ENCODE measurements at places on chromosomes 16 and 17.

DNA sequence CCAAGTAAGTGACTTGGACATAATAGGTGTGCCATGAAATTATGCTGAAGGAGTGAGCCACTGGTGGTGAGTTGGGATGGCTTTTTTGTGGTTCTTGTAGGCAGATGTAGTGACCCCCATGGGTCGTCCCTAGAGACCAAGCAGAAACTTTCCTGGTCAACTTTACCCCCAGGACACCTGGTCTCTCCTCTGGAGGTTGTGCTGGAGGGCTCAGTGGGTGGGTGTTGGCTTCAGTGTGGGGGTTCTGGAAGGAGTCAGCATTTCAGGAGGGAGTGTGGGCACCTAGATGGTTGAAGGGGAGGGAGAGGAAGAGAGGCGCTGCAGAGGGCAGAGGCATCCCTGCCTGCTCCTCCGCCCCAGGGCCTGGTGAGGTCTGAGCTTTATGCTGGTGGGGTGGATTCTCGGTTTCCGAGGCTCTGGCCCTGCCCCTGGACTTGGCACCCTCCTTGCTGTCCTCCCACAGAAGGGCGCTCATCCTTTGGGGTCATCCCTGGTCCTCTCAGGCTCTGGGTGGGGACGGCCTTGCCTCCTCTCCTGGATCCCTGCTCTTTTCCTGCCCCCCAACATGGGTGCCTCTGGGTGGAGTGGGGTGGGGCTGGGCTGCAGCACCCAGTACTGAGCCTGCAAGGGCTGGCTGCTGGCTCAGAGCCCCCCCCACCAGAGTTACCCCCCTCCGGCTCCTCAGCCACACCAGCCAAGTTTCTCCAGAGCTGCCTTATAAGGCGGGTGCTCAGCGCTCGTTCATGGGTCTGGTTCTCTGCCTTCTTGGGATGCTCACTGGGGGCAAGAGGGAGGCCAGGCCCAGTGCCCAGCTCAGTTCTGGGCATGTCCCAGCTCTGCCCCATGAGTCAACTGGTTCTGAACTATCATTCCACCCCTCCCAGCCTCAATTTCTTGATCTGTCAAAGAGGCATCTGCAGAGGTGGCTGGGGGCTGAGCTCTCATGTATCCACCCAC is 266.8 kb downstream of the SEC14L1 start:
- no peak for DNase-seq

DNA sequence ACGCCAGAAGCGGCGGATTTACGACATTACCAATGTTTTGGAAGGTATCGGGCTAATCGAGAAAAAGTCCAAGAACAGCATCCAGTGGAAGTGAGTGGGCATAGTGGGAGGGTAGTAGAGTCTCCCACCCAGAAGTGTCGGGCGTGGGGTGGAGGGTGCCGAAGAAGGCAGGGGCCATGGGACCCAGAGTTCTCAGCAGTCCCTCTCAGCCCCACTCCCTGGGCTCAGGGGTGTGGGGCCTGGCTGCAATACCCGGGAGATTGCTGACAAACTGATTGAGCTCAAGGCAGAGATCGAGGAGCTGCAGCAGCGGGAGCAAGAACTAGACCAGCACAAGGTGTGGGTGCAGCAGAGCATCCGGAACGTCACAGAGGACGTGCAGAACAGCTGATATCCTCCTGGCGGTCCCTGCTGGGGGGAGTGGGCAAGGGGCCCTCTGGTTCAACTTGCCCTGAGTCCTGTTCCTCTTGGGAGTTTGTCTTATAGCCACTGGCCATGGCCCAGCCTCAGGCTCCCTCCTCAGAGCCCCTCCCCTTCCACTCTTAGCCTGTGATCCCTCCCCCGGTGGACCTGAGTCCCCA is 916 bp downstream of the E2F4 start:
- no peak for DNase-seq

GRCh38 chr17:66437476-66438026 is 135.1 kb downstream of the PRKCA start:
- no peak for DNase-seq

DNA sequence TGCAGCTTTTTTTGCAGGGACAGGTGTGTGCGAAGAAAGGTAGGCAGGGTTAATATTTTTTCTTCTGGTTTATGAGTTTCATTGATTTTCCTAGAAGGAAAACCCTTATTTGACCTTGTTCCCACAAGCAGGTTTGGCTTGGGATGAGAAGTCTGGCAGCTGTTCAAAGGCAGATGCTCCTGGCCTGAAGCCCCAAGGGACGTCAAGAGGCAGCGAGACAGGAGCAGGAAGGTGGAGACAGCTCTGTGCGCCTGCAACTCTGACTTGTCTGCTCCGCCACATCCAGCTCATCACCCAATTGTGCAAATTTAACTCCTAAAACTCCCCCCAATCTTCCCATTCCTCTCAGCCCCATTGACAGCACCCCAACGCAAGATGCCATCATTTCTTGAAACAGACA is 136.8 kb upstream of the XYLT1 start:
- DNase-seq: no peak

DNA sequence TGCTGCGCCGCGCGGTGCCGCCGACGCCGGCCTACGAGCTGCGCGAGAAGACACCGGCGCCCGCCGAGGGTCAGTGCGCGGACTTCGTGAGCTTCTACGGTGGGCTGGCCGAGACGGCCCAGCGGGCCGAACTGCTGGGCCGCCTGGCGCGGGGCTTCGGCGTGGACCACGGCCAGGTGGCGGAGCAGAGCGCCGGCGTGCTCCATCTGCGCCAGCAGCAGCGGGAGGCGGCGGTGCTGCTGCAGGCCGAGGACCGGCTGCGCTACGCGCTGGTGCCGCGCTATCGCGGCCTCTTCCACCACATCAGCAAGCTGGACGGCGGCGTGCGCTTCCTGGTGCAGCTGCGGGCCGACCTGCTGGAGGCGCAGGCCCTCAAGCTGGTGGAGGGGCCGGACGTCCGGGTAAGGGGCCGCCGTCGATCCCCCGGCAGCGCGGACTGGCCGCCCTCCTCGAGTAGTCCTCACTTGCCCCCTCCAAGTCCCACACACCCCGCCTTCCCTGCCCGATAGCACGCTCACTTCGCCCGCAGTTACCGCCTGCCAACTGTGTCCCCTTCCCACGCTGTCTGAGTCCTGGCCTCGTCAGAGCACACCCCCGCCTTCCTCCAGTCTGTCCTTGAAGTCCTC is 470 bp downstream of the MLYCD start:
- DNase-seq: peak; percentile 55

DNA sequence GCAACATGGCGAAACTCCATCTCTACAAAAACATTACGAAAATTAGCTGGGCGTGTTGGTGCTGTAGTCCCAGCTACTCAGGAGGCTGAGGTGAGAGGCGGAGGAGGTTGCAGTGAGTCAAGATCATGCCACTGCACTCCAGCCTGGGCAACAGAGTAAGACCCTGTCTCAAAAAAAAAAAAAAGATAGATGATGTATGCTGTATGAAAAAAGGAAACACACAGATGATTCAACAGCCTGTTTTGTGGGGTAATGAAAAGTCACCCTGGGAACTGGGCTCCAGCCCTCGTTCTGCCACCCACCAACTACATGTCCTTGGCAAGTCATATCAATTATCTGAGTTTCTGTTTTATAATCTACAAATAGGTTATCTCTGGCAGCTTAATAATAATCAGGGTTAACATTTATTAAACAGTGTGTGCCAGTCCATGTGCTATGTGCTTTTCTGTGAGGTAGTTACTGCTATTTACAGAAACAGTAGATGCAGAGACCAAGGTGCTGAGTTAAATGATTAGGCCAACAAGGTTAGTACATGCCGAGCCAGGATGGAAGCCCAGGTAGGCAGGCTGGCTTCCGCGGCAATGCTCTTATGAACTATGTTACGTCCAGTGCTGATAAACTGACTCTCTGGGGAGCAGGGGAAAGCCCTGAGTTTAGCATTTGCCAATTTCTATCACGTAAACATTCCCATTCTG is 1.1 kb downstream of the G6PC1 start:
- no peak for DNase-seq

GRCh38 chr17:15513856-15514459 is 46.5 kb upstream of the CDRT4 start:
- peak; percentile 46 for DNase-seq

DNA sequence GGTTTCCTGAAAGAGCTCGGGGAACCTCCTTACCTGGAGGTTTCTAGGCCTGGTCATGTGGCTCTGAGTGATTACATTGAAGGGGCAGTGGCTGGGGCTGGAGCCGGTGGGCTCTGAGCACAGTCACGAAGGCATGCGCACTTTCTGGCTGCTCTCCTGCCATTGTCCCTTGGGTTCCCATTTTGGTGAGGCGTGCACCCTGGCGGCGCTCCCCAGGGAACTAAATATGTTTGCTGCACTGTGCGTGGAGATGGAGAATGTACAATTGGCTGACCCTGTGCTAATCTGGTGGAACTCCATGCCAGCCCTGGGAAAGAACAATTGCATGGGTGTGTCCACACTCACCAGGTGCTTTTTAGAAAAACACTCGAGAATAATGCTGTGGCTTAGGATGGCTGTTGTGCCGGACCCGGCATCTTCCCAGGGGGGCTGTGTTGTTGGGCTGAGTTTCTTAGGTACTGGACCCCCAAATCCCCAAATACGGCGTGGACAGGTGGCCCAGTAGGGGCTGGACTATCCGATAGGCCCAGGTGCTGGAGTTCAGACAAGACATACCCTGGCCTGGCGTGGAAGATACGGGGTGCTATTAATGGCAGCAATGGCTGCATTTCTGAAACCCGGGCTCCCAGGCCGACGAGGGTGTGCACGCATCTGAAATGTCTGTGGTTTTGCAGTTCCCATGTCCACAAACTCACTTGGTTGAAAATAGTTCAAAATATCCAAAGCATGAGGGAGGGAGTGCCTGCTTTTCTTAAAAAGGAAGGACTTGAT is 230.5 kb downstream of the SEC14L1 start:
- DNase-seq: no peak

DNA sequence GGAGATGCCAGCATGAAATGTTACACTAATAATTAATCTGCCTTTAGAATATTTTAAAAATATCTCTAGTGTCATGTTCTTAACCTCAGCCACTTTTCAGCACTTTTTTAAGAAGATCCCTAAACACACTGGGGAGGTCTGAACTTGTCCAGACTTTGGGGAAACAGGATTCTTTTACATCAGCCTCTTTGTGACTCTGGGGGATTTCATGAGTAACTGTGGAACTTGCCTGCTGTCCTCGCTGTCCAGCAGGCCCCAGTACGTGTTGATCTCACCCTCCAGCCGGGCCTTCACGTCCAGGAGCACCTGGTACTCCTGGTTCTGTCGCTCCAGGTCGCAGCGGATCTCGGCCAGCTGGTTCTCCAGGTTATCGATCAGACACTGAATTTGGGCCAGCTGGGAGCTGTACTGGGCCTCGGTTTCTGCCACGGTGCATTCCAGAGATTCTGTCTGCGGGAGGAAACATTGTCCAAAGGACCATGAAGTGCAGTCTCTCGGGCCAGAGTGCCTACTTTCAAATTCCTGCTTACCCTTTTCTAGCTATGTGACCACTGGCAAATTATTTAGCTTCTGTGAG is 5.5 kb downstream of the KRT40 start:
- DNase-seq: no peak

DNA sequence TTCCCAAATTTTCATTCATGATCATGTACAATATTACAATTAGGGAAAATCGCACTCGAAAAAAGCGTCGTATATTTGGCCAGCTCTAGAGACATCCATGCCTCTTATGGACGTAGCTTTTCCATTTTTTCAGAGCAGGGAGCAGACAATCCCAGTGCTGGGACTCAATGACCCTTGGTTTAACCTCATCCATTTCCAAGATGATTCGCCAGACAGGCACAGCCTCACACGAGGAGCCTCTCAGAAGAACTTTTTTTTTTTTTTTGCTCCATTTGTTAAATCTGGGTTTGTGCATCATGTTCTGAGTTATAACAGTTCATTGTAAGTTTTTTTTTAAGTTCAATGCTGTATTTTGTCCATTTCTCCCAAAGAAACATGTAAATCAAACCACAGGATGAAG is 92.1 kb downstream of the ZDHHC7 start:
- no peak for DNase-seq

GRCh38 chr17:1909985-1910384 is 80.2 kb downstream of the RPA1 start:
- no peak for DNase-seq

- DNase-seq: no peak
Measured at GRCh38 chr17:49817993-49818392, 29.5 kb downstream of the KAT7 start.

DNA sequence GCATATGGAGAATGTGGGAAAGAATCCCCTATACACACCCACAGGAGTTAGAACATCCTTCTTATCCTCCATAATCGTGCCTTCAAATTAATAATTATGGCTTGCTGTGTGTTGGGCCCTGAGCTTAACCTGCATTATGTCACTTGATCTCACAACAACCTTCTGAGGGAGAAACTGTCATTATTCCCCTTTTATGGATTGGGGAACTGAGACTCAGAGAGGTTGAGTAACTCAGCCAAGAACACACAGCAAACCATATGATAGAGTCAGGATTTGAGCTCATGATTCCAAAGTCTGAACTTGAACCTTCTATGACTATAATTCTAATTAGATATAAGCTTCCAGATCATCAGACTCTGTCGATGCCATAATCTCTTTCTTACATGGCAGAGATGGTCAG is 114.2 kb upstream of the CACNG3 start:
- no peak for DNase-seq

- DNase-seq: no peak
Measured at GRCh38 chr17:683040-683439, 31.6 kb downstream of the VPS53 start.

DNA sequence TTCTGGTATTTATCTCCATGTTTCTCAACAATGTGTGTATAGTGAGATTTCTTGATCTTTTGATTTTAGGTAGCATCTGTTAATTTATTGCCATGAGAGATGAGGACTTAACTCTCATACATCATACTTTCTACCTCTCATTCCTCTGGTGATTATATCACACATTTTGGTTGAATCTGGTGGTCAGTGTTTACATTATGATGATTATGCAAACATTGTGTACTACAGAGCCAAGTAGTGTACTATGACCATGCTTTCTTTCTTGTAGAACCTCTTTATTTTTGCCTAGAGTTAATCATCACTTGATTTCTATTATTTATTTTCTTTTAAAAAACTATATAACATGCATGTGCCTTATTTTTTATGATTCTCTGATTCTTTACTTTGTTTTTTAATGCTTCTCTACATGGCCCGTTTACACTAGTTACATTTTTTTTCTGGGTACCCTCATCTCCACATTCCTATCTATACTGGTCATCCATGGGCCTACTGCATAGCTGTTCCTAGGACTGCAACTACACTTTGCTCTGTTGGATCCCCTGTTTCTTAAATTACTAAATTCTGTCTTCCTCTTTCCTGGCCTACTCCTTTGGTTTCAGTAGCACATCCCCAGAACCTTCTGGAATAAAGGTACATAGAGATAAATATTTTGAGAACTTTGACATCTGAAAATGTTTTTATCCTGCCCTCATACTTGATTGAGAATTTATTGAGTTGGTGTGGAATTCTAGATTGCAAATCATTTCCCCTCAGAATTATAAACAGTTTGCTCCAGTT is 63.0 kb upstream of the LRRC37A3 start:
- no peak for DNase-seq

- DNase-seq: no peak
Measured at GRCh38 chr17:28053725-28054124, 11.2 kb downstream of the NLK start.

Data from hypothalamus (tissue), 51 donors.